ENCODE measurements at places on chromosomes 11 and 22.

DNA sequence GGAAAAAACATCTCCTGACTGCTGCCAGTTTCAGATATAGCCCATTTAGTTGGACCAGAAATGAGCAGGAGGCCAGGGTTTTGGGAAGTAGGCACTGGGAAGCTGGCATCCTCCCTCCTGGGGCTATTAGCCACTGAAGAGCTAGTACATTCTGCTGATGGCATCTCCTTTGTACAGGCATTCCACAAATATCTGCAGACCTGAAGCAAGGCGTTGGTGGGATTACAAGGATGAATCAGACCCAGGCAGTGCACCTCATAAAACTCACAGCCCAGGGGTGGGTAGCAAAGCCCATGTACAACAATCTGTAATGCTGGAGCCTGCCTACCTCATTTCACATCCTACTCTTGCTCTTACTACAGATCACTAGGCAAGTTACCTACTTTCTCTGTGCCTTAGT is 27.5 kb upstream of the POU2AF1 start:
- DNase-seq, result no peak

DNA sequence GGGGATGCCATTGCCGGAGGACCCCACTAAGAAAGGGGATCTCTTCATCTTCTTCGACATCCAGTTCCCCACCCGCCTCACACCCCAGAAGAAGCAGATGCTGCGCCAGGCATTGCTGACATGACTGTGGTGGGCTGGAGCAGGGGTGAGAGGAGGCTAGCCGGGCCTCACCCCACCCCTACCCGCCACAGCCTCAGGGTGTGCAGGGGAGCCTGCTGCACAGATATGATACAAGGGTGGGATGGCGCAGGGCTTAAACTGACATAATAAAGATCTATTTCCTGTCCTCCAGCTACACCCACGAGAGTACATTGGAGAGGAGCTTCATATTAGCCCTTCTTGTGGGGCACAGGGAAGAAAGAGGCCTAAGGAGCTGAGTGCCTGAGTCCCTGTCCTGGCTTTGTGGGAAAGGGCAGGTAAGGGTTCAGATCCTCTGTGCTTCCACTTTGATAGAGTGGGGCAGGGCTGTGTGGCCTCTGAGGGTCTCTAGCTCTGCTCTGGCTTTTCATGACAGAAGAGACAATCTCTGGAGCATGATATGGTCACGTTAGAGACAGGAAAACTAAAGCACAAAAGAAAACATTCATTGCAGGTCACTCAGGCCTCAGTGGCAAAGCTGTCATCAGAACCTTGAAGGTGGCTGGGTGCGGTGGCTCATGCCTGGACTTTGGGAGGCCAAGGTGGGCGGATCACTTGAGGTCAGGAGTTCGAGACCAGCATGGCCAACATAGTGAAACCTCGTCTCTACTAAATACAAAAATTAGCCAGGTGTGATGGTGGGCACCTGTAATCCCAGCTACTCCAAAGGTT is 12.4 kb downstream of the UCP2 start:
- no peak for DNase-seq

DNA sequence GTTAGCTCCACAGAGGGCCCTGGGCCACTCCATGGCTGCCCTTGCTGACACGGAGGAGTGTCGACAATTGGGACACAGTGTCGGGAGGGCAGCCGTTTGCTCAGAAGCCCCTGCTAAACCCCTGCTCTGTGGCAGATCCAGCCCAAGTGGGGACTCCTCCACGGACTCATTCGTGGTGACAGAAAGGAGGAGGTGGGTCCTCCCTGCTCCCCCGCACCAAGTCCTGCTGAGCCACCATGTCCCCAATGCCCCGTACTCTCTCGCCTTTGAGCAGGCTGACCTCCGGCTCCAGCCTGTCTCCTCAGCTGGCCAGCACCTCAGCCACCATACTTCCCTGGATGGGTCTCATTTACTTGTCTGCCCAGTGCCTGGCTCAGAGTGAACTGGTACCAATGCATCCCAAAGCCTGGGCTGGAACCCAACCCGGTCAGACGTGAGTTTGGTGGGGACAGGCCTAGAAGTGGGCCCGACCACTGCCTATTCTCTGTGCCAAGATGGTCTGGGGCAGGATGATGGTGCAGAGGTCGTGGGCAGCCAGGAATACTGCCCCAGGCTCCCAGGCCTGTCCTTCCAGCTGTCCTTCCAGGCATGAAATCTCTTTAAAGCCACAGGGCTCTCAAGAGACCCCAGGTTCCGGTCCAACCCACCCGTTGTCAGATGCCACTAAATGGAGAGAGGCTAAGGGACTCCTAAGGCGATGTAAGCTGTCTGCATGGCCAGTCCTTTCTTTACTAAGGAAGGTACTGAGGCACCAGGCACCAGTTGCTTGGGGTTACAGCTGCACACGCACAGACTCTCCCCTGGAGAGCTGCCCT is 4.3 kb downstream of the CBX6 start:
- DNase-seq, result no peak

GRCh38 chr11:119100246-119100970 is 1.2 kb downstream of the DPAGT1 start:
- no peak for DNase-seq

GRCh38 chr11:111408789-111409727 is 30.0 kb upstream of the POU2AF1 start:
- DNase-seq, result no peak

- DNase-seq, result no peak
Observed at GRCh38 chr11:118058311-118059245, 18.3 kb upstream of the TMPRSS4 start.

- DNase-seq, result no peak
Observed at GRCh38 chr11:2169005-2169378, 2.6 kb downstream of the TH start.

- no peak for DNase-seq
Observed at GRCh38 chr22:33409079-33409478, 350.9 kb upstream of the SYN3 start.

DNA sequence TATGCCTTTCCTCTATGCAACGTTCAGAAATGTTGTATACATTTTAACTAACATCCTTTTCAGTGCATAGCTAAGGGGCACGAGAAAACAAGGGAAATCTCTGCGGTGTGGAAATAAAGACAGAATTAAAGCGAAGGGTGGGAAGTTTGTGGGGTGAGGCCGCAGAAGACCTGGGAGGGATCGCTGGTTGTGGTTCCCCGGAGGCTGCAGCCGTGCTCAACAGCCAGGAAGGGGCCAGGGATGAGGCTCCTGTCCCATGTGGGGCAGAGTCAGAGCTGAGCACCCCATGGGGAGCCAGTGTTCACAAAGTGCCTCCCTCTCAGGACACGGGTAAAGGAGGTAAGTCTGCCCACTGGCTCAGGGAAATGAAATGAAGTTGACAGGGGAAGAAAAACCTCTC is 67.5 kb downstream of the MYEOV start:
- DNase-seq, result no peak

DNA sequence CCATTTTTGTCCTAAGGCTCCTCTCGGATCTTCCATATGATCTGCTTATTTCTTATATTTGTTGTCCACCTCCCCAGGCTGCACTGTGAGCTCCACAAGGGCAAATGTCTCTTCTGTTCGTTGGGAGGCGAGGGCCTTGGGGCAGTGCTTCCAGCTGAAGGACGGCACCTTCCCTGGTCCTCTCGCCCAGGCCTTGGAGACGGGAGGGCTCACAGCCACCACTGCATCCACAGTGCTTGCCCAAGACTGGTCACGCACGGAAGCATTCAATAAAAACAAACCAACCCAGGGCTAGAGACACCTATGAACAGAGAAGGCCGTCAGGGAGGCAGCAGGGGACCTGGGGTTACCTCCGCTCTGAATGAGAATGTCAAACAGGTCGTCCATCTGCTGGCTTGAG is 46.2 kb downstream of the SGSM3 start:
- no peak for DNase-seq

DNA sequence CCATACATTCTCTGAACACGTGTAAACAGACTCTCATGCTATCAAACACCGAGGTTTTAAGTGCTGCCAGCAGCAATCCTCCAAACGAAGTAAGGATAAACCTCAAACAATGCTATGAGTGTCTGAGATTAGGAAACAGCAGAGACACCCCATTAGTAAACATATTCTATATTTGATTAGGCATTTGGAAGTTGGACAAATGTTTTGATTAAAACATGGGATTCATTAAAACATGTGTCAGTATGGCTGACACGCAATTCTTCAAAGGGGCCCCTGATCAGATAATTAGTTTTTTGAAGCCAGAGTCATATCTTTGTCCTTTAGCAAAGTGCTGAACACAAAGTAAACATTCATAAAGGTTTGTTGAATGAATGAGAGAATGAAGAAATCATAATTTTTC is 33.2 kb upstream of the BLID start:
- DNase-seq, result no peak

DNA sequence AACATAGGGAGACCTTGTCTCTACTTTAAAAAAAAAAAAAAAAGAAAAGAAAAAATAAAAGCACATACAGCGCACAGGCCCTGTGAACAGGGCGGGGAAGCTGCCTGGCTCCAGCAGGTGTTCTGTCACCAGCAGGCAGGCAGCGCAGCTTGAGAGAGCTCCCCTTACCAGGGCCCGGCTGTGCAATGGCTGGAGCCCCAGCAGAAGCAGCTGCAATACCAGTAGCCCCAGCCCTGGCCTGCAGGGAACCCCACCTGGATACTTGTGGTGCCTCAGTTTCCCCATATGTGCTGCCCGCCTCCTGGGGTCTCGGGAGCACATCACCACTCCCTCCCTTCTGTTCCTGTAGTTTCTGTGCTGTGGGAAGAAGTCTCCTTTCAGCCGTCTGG is 12.3 kb downstream of the TSPAN32 start:
- no peak for DNase-seq
